Lung (tissue), 17 donors: ENCODE measurements at places on chromosomes 1 and 21.

GRCh38 chr1:23522244-23522982 lies 8.6 kb downstream of the E2F2 start:
- DNase-seq = no peak

DNA sequence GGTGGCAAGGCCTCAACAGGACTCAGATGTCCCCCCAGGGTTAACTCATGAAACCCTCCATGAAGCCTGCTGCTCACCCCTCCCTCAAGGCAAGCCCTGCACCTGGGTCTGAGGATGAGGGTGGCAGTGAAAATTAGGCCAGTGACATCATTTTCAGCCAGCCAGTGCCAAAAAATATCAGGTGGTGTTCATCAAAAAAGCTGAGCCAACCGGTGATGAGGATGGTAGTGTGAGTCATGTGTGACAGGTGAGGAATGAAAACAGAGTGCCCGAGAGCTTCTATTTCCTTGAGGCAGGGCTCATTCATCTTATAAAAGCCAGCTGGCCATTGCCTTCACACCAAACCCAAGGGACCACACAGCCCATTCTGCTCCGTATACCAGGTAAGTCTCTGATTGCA lies at the start of gene SPRR1A:
Gene SPRR1A (plus strand): TSS at position 339 of the 400 bp plus-strand sequence. CDS start 1,150 bp downstream, outside the sequence.
- DNase-seq = no peak

DNA sequence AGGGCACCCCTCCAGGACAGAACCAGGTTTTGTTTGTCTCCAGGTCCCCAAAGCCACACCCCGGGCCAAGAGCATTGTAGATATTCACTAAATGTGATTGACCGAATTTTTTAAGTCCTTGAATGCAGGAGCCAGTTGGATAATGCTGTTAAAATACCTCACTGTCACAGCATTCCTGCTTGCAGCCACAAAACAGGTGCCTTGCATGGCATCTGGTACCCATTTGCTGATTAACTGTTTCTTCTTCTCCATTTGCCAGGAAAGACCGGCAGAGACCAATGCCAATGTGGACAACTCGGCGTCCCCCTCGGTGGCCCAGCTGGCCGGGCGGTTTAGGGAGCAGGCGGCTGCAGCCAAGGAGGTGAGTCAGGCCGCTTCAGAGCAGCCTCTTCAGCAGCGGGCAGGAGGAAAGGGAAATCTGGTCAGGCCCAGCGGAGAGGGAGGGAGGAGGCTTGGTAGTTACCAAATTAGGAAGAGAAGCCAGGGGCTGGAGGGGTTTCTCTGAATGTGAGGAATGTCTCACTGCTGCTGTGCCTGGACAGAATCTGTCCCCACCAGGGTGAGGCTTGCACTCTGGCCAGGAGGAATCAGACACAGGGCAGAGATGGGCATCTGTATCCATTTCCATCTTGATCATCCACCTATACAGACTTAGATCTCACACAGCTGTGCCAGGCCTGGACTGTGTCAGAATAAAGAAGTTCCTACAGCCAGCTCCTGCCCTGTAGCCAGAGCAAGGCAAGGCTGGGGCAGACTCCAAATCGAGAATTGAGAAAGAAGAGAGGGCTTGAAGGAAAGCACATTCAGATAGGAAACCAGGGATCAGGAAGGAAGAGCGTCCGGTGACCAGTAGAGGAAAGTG lies 37.9 kb upstream of the MPZL1 start:
- DNase-seq = no peak

GRCh38 chr1:29960876-29961275 lies 724.6 kb downstream of the PTPRU start:
- DNase-seq = no peak

- DNase-seq = peak; percentile 13
Measured at GRCh38 chr1:9724706-9725476, 73.4 kb downstream of the PIK3CD start.

DNA sequence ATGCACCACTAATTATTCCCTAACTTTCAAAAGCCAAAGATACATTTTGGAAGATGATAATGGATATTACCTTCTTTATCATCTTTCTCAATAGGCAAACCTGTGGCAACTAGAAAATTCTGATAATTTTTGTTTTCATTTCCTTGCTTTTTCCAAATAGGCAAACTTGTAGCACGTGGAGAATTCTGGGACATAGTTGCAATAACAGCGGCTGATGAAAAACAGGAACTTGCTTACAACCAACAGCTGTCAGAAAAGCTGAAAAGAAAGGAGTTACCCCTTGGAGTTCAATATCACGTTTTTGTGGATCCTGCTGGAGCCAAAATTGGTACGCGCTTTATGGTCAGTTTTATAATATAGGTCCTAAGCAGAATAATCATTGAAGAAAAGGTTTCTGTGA lies 1.5 kb downstream of the FPGT start:
- DNase-seq = peak; percentile 2

GRCh38 chr1:20700636-20701215 lies 17.1 kb downstream of the KIF17 start:
- no peak for DNase-seq

DNA sequence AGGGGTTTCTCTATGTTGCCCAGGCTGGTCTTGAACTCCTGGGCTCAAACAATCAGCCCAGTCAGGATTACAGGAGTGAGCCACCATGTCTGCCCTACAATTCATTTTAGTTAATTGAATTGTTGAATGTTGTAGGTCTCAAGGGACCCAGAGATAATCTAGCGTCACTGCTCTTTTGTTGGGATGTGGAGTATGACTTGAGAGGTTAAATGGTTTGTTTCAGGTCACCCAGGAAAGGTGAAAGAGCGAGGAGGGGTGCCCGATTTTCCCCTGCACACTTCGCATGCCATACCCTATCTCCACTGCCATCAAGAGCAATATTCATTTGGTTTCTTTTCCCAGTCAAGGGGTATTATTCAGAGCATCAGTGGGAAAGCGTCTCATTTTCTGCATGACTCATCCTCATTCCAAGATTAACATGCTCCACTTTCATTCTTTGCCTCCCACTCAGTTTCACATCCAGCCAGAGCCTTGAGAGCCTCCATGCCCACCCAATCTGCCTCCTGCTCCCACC lies 13.1 kb upstream of the SLC30A1 start:
- DNase-seq = no peak

DNA sequence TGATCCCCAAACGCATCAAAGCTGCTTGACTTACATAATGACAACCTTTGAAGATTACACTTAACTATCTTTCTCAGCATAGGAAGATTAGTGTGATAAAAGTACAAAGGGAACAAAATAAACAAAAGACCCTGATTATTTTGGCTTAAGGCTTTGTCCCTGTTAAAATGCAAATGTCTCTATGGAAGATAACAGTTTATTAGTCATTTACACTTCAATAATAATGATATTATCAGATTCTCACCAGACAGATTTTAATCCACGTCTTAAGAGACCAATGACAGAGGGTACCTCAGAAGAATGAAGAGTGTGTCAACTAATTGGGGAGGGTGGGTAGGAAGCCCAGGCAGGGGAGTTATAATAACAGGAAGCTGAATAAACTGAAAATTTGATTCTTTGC lies 510.4 kb upstream of the PTBP2 start:
- no peak for DNase-seq

- DNase-seq = no peak
Measured at GRCh38 chr1:86016076-86016759, 140.4 kb downstream of the COL24A1 start.

- DNase-seq = no peak
Measured at GRCh38 chr21:19013916-19014315, 610.3 kb upstream of the TMPRSS15 start.

GRCh38 chr1:151098126-151098525 lies 27.6 kb downstream of the GABPB2 start:
- DNase-seq = no peak

DNA sequence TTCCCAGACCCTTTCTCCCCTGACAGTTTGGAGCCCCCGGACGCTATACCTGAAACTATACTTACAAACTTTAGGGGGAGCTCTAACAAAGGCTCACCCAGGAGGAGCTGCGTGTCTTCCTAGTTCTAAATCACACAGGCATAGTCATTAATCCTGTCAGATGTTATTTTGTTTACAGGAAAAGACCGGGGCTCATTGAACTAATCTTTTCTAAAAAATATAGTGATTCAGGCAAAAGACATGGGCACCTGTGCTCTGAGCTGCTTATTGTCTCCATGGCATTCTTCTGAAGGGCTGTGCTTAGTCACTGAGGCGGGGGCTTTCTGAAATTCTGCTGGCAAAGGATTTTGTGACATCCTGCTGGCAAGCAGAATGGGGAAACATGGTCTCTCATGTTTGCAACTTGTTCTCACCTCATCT lies 1577.0 kb downstream of the NCAM2 start:
- DNase-seq = no peak

DNA sequence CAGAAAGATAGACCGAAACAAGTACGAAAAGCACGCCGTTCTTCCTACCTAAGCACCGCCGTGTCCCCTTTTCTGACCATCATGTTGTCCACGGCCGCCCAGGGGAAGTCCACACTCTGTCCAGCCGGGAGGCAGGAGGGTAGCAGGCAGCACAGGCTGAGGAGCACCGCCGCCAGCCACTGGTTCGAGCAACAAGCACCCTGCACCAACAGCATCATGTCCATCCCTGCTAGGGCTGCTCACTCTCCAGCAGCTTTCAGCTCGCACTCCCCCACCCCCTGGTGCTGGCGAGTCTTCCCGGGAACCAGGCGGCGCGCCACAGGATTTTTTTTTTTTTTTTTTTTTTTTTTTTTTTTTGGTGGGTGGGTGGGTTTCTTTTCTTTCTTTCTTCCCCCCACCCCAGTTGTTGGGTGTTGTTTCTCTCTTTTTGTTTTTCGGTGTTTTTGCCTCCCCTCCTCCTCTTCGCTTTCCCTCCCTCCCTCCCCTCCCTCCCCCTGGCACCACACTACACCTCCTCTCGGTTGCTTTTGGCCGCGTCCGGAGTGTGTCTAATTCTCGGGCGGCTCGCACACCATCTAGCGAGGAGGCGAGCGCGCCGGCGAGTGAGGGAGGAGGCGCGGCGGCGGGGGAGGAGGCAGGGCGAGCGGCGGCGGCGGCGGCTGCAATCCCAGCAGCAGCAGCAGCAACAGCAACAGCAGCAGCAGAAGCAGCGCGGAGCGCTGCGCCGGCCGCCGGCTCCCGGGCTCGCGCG lies at the start of gene NEGR1:
Gene NEGR1 (minus strand): TSS at position 269 of the 751 bp plus-strand sequence.
- DNase-seq = peak; percentile 93

DNA sequence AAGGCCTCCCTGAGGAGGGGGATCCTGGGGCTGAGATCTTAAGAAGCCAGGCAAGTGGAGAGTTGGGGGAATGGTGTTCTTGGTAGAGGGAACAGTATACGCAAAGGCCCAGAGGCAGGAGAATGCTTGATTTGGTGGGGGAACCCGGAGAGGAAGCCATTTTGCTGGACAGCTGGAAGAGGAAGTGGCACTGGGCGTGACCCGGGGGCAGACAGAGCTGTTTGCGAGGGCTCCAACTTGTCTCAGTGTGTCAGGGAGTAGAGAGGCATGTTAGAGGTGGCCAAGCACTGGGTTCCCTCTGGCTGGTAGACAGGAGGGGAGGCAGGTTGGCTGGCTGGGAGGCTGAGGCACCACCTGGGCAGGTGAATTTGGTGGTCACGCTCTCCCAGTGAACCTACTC lies 96.3 kb upstream of the ACTL8 start:
- no peak for DNase-seq

DNA sequence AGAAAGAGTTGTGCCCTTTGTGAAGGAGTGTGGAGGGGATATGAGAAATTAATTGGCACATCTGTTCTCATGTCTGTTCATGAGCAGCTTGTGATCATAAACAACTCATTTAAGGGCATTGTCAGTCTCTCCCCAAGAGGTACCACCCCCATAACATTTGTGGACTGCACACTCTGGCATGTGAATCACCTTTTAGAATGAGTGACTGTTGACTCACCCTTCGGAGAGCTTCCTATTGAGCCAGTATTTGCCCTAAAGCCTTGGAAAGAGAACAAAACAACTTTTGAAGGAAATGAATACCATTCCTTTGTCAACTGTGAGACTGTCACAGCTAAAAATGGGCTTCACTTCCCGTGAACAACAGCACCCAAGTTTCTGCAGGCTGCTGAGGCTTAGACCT lies 27.5 kb upstream of the MYSM1 start:
- DNase-seq = no peak

DNA sequence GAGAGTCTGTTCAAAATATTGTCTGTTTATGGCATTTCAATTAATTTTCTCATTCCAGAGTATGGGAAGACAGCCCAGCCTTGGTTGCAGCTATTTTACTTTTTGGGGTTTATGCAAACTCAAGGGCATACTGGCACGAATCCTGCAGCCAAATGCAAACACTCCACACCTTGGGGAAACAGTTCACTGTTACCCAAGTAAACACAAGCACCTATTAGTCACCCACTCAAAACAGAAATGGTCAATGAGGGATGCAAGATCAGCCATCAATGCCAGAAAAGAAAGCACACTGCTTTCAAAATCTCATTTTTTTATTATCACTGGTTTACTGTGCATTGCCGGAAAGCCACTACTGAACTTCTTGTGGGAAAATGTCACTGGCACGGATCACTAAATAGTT lies 170.6 kb downstream of the RUNX1 start:
- DNase-seq = no peak

DNA sequence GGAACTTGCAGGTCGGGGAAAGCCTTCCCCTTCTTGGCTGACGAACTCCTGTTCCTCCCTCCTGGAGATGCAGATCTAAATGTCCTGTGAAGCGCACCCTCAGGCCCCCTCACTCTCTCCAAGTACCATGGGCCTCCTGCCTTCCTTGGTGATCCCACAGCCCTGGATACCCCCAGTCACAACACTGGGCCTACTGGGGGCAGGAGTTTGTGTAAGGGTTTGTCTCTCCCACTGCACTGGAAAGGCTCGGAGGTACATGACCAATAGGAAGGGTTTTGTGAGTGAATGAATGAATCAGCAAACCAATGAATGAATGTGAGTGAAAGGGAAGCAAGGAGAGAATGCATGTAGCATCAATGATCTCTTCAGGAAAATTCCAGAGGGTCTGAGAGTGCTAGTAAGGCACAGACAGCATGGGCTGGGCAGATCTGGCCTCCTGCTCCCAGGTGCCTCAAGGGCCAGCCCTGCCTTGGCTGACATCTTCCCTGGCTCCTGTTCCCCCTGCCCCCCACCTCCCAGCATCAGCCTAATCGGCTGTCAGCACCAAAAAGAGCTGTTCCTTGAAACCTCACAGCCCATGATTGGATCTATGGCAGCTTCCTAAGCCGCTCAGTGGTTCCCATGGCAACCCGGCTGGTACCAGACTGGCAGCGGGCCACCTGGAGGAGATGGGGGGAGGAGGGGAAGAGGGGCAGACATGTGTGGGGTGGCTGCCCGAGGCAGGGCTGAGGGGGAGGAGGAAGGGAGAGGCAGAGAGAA lies 95.8 kb downstream of the VWA5B1 start:
- no peak for DNase-seq

GRCh38 chr21:39022863-39023693 lies 160.2 kb downstream of the PSMG1 start:
- DNase-seq = peak; percentile 63

- peak; percentile 62 for DNase-seq
Measured at GRCh38 chr1:23344987-23345472, 946 bp upstream of the HNRNPR start.

- DNase-seq = no peak
Measured at GRCh38 chr1:177472567-177472966, 301.8 kb downstream of the BRINP2 start.

- DNase-seq = no peak
Measured at GRCh38 chr1:178120088-178120487, 26.2 kb downstream of the RASAL2 start.

GRCh38 chr1:3654549-3655281 lies 2.4 kb downstream of the TP73 start:
- DNase-seq = no peak

- no peak for DNase-seq
Measured at GRCh38 chr1:30049748-30050296, 673.6 kb downstream of the MATN1 start.
